H9 (cell line): ENCODE measurements at places on chromosomes 1 and 21. TPM values are rescaled to one million over a fixed set of nuclear protein-coding genes. Genes with fewer than 3 reads are reported as not detected.

DNA sequence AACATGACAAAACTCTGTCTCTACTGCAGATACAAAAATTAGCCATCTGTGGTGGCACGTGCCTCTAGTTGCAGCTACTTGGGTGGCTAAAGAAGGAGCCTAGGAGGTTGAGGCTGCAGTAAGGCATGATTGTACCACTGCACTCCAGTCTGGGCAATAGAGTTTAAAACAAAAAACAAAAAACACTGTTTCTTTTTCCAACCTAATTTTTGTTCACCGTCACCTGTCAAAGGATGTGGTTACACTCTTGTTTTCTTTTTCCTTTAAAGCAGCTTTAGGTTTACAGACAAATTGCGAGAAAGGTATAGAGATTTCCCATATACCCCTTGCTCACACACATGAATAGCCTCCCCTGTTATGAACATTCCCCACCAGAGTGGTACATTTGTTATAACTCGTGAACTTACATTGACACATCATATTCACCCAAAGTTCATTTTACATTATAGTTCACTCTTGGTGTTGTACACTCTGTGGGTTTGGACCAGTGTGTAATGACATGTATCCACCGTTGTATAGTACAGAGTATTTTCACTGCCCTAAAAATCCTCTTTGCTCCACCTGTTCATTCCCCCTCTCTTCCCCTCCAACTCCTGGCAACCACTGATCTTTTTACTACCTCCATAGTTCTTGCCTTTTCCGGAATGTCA lies 26.2 kb downstream of the SMG7 start:
- peaks cover 4% of the 10 kb centered on the region; the same call in 1 of the 2 replicates for H3K4me1 ChIP-seq
- H3K27me3 ChIP-seq = no peaks in the 10 kb centered on the region
- H3K4me3 ChIP-seq = no peak overlapping the region
- peaks cover 4% of the 10 kb centered on the region; the same call in 1 of the 2 replicates for H3K36me3 ChIP-seq
- no peak for DNase-seq

DNA sequence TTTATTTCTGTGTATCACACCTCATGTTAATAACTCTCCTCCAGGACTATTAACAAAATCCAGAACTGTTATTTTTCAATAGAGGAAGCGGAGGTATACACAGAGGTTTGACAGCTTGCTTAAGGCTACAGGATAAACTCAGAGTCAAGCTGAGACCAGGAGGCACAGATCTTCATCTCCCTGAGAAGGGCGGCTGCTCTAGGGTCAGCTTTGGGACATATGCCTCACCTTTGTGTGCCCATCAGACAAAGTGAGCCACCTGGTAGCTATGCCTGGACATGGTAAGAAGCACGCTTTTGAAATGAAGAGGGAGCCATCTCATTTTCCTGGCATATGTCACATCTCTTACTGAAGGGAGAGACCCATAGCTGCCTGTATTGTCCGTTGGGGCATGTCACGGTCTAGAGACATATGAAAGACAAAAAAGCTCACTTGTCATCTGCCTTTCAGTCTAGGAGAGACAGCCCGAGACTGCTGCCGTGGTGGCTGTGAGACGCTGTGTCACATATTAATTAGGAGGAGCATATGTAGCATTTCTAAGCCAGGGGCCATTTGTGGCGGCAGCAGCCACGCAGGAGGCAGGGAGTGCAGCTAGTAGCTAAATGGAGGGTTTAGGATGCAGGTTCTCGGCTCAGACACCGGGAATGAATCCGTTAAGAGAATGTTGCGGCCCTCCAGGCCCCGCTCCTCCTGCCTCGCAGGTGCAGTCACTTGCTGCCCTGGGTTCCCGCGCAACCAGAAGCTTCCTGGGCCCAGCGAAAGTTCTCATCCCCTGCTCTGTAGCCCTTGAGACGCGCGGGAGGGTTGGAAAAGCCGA lies 161.3 kb upstream of the C1orf21 start:
- peaks cover 2% of the 10 kb centered on the region; the same call in 1 of the 2 replicates for H3K27me3 ChIP-seq
- DNase-seq = no peak
- no peak overlapping the region for H3K4me3 ChIP-seq
- no peaks in the 10 kb centered on the region for H3K4me1 ChIP-seq
- no peaks in the 10 kb centered on the region for H3K36me3 ChIP-seq

DNA sequence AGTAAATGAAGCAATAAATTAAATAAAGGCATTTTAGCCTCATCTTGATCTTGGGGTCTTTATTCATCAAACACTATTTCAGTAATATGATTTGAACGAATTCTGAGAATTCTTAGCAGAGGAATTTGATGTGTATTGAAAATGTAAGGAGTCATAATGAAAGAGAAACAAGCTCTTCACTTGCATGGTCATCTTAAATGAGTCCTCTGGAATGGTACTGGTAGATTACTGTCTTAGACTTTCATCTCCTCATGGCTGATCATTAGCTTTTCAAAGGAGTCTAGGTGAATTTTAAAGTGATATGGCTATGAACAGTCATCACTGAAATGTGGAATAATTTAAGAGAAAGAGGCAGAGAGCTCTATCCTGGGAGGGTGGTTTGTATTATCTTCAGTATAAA lies 30.0 kb downstream of the PRRC2C start:
- H3K27me3 ChIP-seq = no peaks in the 10 kb centered on the region
- peaks cover 62% of the 10 kb centered on the region for H3K36me3 ChIP-seq
- no peaks in the 10 kb centered on the region for H3K4me1 ChIP-seq
- H3K4me3 ChIP-seq = no peak overlapping the region
- DNase-seq = no peak

Gene LORICRIN
- total RNA-seq = not detected in 2 replicates

Gene OR2T35
- not detected in 2 replicates for total RNA-seq

Gene AMY2A
- total RNA-seq = not detected in 2 replicates

Gene S100A3
- total RNA-seq = not detected in 2 replicates

Gene GPX7
- 12.1 and 12.5 TPM in 2 replicates for total RNA-seq

Gene HFM1
- 2.1 and 2.4 TPM in 2 replicates for total RNA-seq
